Mesothelial cell of epicardium (in vitro differentiated cells): ENCODE measurements at places on chromosomes 4 and X. TPM values are rescaled to one million over a fixed set of nuclear protein-coding genes. Genes with fewer than 3 reads are reported as not detected.
A peak's percentile ranks its signal among the peaks of the same experiment; 100 is the strongest.

DNA sequence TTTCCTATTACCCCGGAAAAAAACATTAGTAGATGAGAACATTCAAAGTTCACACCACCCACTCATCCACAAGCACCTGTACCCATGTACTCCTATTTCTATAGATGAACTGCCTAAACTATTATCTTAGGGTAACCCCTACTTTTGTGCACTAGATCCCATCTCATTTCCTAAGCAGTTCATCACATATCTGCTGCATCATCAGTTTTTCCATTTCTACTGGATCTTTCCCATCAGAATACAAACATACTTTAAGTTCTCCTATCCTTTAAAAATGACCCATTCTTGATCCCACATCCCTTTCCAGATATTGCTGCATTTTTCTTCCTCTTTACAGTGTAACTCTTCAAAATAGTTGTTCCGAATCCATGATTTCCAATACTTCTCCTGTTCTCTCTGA, 81.0 kb downstream of the PRSS12 start:
- no peaks in the 10 kb centered on the region for H3K36me3 ChIP-seq
- DNase-seq = no peak
- H3K4me3 ChIP-seq = no peak overlapping the region
- H3K4me1 ChIP-seq = peaks cover 8% of the 10 kb centered on the region
- no peak overlapping the region for H3K27ac ChIP-seq

DNA sequence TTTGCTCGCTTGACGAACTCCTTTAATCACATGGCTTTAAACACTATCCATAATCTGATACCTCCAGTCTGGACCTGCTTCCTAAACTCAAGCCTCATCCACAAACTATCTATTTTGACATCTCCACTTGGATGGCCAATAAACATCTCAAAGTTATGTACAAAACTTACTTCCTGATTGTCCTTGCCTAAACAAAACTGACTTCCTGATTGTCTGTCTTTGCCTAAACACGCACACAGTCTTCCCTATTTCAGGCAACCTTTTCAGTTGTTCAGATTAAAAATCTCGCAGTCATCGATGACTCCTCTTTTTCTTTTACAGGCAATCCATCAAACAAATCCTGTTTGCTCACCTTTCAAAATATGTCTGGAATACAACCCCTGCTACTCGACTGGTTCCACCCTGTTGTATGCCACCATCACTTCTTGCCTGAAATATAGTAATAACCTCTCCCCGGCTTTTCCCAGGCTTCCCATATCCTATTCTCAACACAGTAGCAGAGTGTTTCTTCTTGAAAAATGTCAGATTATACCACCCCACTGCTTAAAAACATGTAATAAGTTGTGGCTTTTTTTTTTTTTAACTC, 39.0 kb downstream of the ATOH1 start:
- no peaks in the 10 kb centered on the region for H3K36me3 ChIP-seq
- DNase-seq = no peak

DNA sequence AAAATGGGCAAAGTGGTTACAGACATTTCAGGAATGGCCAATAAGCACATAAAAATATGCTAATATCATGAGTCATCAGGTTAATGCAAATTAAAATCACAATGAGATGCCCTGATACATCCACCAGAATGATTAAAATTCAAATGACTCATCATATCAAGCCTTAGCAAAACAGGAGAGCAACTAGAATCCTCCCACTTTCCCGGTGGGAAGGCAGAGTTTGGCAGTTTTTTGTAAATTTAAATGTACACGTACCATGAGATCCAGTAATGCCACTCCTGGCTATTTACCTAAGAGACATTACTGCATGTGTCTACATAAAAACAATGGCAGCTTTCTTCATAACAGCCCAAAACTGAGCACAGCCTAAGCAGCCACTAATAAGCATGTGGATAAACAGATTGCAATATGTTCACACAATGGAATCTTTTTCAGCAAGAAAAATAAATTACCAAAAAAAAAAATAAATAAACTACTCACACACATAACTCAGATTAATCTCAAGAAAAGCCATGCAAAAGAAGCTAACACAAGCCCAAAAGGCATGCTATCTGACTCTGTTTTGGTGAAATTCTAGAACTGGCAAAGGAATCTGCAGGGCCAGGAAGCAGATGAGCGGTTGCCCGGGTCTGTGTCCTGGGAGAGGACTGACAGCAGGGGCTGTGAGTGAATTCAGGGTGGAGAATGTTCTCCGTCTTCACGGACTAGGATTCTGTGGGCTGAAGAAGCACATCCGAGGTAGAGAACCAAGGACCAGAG, 48.8 kb downstream of the AFAP1 start:
- H3K36me3 ChIP-seq = peaks cover 14% of the 10 kb centered on the region
- peak overlapping the region; percentile 84 for H3K27ac ChIP-seq
- H3K4me3 ChIP-seq = no peak overlapping the region
- no peak for DNase-seq
- H3K27me3 ChIP-seq = no peaks in the 10 kb centered on the region

DNA sequence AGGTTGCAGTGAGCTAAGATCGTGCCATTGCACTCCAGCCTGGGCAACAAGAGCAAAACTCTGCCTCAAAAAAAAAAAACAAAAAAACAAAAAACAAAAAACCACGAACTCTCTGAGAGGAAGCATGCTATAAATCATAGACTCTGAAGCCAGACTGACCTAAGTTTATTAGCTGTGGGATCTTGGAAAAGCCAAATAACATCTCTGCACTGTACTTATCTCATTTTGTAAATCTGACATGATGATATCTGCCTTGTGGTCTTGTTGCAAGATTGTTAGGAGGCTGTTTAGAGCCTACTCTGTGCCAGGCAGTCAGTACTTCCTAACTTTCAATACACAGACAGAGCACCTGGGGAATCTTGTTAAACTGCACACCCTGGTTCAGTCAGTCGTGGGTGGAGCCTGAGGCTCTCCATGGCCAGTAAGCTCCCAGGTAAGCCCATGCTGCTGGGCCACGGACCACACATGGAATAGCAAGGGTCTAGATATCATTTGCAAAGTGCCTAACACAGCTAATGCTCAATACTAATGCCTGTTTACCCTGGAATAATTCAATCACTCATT, 107.6 kb upstream of the SMIM10 start:
- peak overlapping the region; percentile 24 for H3K27ac ChIP-seq
- no peaks in the 10 kb centered on the region for H3K36me3 ChIP-seq
- H3K4me1 ChIP-seq = peaks cover 28% of the 10 kb centered on the region
- H3K4me3 ChIP-seq = no peak overlapping the region
- DNase-seq = no peak
- H3K27me3 ChIP-seq = no peaks in the 10 kb centered on the region

DNA sequence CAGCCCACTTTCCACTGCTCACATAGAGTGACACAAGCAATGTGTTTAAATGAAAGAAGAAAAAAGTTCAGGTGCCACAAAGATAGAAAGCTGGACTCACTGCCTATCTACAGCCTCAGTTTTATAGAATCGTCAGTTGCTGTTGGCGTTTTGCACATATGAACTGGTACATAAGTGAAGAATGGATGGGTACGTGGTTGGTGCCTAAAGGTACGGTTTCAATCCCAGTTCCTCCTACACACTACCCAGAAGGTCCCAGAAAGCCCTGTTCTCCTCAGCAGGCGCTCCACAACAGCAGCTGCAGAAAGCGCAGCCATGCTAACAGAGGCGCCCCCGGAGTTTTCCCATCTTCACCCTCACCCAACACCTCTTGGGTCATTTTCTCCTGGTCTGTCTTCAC, 23.6 kb downstream of the CHST7 start:
- H3K4me3 ChIP-seq = no peak overlapping the region
- H3K36me3 ChIP-seq = no peaks in the 10 kb centered on the region
- DNase-seq = no peak
- no peaks in the 10 kb centered on the region for H3K27me3 ChIP-seq
- H3K4me1 ChIP-seq = no peaks in the 10 kb centered on the region

- H3K4me3 ChIP-seq = peak within 1 kb of the TSS; percentile 98
- DNase-seq = peak; percentile 58
- H3K36me3 ChIP-seq = no peaks in the 10 kb centered on the region
- no peaks in the 10 kb centered on the region for H3K27me3 ChIP-seq
- peak within 1 kb of the TSS; percentile 99 for H3K27ac ChIP-seq
Measured at GRCh38 chr4:145938618-145939440, at the start of gene ZNF827. Gene ZNF827, minus strand, starts transcription at chr4:145938823. Its CDS starts 416 bp downstream, at chr4:145938407.

DNA sequence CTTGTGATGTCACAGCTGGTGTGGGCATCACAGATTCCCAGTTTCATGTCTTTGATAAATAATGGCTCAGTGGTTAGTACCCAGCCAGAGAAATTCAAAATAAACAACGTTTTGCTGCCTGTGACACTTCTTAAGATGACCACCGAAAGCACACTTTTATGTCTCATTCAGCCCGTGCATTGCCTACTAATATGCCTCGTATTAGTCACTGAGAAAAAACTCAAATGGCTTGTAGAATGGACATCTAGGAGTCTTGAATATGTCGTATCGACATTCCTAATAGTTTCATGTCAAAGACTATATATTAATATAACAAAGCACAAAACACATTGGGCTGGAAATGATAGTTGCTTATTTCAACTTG, 103.9 kb upstream of the FAT1 start:
- no peak for DNase-seq
- no peaks in the 10 kb centered on the region for H3K27me3 ChIP-seq
- no peak overlapping the region for H3K4me3 ChIP-seq
- no peaks in the 10 kb centered on the region for H3K36me3 ChIP-seq

DNA sequence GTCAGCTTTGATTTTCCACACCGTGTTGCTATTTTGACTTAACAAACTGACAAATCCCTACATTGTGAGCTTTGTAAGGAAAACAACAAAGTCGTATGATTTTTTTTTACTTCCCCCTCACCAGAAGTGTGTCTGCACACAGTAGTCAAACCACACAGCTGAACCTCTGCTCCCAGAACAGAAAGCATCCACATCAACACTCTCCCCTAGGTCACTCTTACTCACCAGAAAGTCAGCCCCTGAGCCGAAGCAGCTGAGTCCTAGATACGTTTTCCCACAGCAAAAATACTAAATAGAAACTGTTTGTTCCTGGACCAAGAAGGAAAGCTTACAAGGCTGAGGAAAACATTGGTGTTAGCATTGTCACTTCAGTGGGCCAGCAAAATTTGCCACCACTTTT, 305.7 kb downstream of the DHX15 start:
- H3K27me3 ChIP-seq = peaks cover 5% of the 10 kb centered on the region
- H3K27ac ChIP-seq = no peak overlapping the region
- H3K36me3 ChIP-seq = no peaks in the 10 kb centered on the region
- no peak for DNase-seq
- no peaks in the 10 kb centered on the region for H3K4me1 ChIP-seq

The HADH gene
- 48.8 to 51.9 TPM (median 50.7 TPM) in 3 replicates for total RNA-seq

The AREG gene
- total RNA-seq = 1.3 to 1.7 TPM (median 1.5 TPM) in 3 replicates

The SYN1 gene
- 3.7 to 4.4 TPM (median 4.2 TPM) in 3 replicates for total RNA-seq

The SATL1 gene
- 0.56 to 0.72 TPM (median 0.58 TPM) in 3 replicates for total RNA-seq

The CXCL8 gene
- 8.8 to 9.5 TPM (median 8.9 TPM) in 3 replicates for total RNA-seq

The MAGEA1 gene
- not detected in 3 replicates for total RNA-seq

The LUZP4 gene
- not detected in 3 replicates for total RNA-seq

The DCAF8L1 gene
- total RNA-seq = not detected in 3 replicates

The SPANXN2 gene
- total RNA-seq = not detected in 3 replicates

The ADH1C gene
- total RNA-seq = 0.34 to 0.69 TPM (median 0.54 TPM) in 3 replicates
